ENCODE measurements at places on chromosomes 11 and 22.
A peak's percentile ranks its signal among the peaks of the same experiment; 100 is the strongest.

GRCh38 chr11:78220218-78221157 is 31.8 kb downstream of the USP35 start:
- DNase-seq, result no peak

GRCh38 chr22:48948575-48949170 is 879.0 kb downstream of the BRD1 start:
- DNase-seq, result no peak

- no peak for DNase-seq
Observed at GRCh38 chr11:71153005-71153390, 99.4 kb downstream of the SHANK2 start.

GRCh38 chr22:47069270-47069669 is 306.8 kb downstream of the TBC1D22A start:
- no peak for DNase-seq

DNA sequence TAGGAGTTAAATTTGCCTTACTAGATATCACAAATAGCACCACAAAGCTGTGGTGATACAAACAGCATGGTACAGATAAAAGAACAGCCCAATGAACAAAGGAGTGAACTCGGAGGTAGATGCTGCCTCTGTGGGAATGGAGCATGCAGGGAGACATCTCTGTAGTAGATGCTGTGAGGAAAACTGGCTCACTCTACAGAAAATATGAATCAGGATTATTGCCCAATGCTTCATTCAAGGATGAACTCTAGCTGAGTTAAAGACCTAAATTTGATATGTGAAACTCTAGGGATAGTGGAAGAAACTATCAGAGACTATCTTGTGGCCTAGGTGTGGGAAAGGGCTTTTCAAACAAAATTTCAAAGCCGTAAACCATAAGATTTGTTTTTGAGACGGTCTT is 15.3 kb upstream of the CAPN5 start:
- no peak for DNase-seq

- no peak for DNase-seq
Observed at GRCh38 chr11:8375460-8375859, 111.8 kb upstream of the LMO1 start.

DNA sequence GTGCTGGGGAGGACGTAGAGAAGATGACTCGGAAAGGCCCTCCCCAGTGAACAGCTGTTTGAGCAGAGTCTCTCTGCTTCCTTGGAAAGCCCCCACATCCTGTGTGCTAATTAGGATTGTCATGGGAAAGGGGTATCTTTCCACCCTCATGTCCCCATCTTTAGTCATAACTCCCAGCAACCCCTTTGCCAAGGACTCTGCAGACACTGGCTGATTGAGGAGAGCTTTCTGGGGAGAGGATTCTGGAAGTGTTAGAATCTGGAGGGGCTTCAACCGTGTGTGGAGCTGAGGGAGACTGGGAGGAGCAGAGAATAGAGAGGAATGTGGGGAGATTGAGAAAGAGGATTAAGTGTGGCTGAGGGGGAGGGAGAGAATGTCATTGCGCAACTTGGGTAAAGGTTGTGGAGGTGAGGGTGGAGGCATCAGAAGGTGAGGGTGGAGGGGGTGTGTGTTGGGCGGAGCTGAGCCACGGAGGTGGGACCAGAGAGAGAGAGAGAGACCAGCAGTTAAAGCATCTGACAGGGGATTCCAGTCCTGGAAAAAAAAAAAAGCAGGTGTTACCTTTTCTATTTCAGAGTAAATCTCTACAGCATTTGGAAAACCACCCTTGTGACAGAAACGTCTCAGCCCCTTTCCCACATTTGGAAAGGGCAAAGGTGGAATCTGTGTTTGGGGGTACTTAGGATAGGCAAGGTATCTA is 2.2 kb downstream of the DTX4 start:
- DNase-seq, result no peak

GRCh38 chr22:42925598-42925997 is 68.5 kb upstream of the ARFGAP3 start:
- DNase-seq, result peak; percentile 9

GRCh38 chr11:68266121-68266891 is 5.5 kb downstream of the C11orf24 start:
- no peak for DNase-seq

GRCh38 chr11:131688048-131688693 is 317.8 kb downstream of the NTM start:
- DNase-seq, result no peak

DNA sequence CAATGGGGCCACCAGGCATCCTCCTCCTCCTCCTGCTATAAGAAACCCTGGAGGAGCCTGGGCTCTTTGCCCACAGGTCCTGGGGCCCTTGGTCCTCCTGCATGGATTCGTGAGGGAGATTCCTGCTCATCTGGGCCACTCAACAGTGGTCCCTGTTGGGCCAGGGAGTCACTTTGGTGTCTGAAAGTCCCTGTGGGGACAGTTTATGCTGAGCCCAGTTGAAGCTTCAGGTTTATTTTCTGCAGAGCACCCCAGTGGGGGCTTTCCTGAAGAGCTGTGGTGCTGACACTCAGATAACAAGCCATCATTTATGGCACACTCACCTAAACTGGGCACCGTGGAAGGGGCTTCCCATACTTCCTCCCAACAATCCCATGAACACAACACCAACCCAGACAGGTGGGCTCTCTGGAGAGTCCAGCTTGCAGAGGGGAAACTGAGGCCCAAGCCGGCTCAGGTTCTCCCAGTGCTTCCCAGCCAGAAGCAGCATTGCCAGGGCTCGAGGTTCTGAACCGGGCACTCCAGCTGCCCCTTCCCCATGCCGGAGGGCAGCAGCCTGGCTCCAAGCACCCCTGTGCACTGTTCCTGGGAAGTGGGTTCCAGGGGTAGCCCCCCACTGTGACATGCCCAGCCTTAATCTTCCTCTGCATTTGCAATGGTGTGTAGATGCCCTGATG is 91.3 kb downstream of the MYEOV start:
- DNase-seq, result no peak

DNA sequence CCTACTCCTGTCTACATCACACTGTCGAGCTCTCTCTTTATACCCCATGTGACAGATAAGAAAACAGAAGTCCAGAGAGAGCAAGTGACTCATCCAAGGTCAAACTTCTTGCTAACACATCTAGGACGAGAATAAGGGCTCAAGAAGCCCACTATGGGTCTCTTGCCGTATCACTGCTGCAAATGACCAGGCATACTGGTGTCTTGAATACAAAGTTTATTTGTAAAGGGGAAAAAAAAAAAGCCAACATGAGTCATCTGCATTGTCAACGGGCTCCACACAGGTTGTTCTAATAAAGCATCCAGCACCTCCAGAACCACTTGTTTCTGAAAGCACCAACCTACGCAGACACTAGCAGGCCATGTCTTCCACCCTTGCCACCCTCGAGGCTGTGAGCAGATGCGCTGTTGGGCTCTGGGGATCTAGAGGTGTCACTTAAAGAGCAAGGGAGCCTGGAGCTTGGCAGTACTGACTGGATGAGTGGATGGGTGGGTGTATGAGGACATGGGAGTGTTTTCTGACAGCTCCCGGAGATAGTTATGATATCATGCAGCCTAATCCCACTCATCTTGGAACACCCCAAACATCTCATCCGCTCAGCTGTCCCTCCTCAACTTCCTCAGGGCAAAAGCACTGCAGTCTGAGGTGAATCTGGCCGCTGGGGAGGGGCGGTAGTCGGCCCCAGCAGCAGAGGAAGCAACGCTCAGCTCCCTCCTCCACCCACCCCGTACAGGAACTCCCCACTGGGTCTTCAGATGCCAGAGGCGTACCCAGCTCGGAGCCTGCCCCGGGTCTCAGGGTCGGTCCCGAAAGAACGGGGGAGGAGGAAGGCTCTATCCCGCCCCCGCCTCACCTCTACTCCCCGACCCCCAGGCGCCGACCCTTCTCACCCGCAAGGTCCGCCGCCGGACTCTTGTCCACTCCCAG is 1.0 kb downstream of the SMCO4 start:
- no peak for DNase-seq

GRCh38 chr11:125001079-125001778 is 47.2 kb downstream of the CCDC15 start:
- no peak for DNase-seq

GRCh38 chr22:49564054-49564453 is 263.6 kb downstream of the BRD1 start:
- DNase-seq, result no peak

- DNase-seq, result no peak
Observed at GRCh38 chr11:65445604-65446445, 23.2 kb downstream of the NEAT1 start.

DNA sequence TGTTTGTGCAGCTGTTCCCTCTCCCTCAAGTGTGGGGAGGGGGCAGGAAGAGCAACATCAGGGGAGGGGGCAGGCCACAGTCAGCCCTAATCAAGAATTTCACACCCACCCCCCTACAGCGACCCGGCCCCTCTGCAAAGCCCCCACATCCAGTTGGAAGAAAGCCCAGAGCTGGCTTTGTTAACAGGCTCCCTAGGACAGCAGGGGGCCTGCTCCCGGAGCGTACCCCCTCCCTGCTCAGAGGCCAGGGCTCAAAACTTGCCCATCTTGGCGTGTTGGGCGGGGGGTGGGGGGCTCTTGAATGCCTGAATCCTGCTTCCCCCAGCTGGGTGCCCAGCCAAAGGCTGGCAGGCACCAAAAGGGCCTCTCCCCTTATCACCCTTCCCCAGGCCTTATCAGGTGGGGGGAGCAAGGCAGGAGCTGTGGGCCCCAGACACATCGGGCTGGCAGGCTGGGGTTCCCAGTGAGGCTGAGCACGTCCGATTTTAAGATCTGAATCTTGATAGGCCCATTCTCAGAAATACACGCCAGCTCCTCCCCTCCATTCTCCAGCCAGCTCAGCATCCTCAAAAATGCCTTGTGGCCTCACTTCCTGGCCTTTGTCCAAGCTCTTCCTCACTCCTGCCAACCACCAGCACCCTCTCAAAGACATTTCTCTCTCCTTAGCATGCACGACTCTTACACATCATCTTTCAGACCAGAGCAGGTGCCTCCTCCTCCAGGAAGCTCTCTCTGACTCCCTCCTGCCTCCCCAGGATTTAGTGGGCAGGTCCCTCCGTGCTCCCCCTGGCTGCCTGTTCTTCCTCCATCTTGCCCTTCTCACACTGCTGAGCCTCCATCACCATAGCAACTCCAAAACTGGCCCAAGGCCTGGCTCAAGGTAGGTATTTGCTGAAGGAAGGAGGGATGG is 384.8 kb downstream of the MN1 start:
- no peak for DNase-seq

DNA sequence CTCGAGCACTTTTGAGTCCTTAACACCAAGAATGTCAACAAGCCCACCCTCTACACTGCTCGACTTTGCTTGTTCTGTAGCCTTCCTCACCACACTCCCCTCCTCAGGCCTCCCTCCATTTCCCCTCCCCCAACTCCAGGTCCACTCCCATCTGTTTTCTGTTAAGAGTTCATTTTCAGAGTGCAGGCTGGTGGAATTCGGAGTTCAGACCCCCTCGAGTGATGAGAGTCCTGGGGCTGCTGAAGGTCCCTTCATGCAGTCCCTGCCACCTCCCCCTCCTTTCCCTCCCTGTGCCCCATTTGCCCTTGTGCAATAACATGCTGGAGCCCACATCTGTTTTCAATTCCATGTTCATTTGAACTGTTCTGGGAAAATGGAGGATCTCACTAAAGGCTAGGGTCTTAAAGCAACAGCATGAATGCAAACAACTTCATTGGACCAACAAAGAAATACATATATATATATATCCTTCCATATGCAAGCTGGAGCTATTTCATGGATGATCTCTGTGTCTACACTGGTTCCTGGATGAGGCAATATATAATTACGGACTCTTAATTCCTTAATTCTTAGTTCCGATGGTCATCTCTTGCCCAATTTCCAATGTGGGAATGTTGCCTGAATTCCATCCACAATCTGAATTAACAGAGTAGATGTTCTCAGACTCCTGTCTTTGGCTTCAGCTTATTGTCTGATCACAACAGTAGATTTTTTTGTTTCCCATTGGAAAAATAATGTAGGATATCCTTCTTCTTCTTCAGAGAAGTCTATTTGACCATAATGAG is 340.4 kb downstream of the ETS1 start:
- no peak for DNase-seq

GRCh38 chr11:79438631-79439409 is 2.0 kb downstream of the TENM4 start:
- no peak for DNase-seq

DNA sequence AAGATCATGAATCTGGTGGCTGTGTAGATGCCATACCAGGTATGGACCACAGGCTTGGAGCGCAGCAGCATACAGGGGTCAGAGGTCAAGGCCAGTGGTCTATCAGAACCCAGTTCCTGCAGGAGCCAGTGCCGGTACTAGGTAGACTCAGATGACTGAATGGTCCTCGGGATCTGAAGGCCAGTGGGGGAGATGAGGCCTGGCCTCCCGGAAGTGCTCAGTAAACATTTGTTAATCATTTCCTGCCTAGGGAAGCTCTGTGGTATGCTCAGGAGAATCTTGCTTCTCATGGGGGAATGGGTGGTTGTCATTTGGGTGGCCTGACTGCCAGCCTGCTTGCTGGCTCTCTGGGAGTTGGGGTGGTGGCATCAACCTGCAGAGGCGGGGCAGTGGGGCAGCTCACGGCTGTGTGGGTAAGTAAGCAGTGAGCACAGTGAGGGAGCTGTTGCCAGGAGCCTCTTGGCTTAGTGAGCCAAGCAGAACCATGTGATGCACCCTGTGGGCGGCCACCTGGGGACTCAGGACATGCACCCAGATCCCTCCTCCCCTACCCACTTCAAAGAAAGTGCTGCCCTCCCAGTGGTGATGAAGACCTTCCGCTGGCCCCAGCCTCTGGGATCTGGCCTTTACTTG is 33.0 kb downstream of the PTPRJ start:
- no peak for DNase-seq

GRCh38 chr11:79671401-79671800 is 230.6 kb upstream of the TENM4 start:
- no peak for DNase-seq

- no peak for DNase-seq
Observed at GRCh38 chr11:47308050-47308823, 38.3 kb downstream of the MADD start.

GRCh38 chr11:69207165-69207889 is 51.6 kb downstream of the SMIM38 start:
- DNase-seq, result no peak

GRCh38 chr11:111449696-111450479 is 62.3 kb downstream of the BTG4 start:
- DNase-seq, result no peak

GRCh38 chr22:37383341-37383740 is 43.9 kb downstream of the ELFN2 start:
- DNase-seq, result no peak

- no peak for DNase-seq
Observed at GRCh38 chr11:17171343-17171742, 36.4 kb downstream of the PIK3C2A start.

- no peak for DNase-seq
Observed at GRCh38 chr22:30909306-30909705, 59.3 kb downstream of the MORC2 start.

DNA sequence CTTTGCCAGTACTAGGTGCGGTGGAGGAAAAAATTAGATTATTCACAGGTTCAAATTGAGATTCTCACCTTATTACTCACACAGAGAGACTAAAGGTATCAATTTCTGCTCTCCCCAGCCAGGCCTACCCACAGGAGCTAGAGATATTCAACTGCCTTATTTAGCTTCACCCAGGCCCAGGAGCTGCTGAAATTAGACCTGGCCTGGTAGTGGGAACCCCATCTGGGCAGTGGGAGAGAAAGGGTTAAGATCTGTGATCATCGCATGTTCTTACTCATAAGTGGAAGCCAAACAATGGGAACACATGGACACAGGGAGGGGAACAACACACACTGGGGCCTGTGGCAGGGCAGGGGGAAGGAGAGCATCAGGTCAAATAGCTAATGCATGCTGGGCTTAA is 20.9 kb upstream of the MICAL2 start:
- no peak for DNase-seq
